Pancreas (tissue), 10 donors: ENCODE measurements at places on chromosomes 7 and 10. TPM values are rescaled to one million over a fixed set of nuclear protein-coding genes. Genes with fewer than 3 reads are reported as not detected.

DNA sequence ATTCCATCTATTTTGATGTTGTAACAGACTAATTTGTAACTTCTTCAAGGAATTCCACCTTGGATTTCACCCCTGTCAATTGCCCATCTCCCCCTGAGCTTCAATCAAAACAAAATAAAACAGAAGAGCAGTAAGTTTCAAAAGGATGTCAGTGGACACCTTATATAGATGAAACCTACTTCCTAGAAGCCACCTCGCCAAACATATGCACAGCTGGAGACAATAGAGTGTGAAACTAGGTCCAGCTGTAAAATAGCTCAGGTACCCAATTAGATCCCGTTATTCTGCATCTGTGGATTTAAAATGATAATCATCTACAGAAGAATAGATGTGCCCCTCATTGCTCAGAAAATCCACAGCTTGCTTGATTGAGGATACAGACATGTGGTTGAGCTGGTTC, 598.6 kb downstream of the SH2D4B start:
- no peak for DNase-seq

DNA sequence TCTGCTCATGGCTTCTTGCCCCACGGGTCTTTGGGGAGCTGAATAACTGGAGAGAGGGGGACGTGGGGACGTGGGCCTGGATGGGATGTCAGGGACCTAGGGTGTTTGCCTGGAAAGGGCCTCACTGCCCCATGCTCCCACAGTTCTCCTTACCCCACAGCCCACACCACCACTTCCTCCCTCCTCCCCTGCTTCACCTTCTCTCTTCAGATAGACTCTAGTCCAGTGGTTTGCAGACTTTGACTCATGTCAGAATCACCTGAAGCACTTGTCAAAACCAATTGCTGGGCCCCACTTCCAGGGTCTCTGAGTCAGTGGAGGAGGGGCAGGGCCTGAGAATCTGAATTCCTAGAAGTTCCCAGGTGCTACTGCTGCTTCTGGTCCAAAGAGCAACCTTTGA, 327.4 kb downstream of the RPS24 start:
- DNase-seq, result no peak

GRCh38 chr7:49771427-49772176, 1.8 kb upstream of the VWC2 start:
- DNase-seq, result no peak

- DNase-seq, result no peak
These were observed 865.9 kb downstream of the LRMDA start for GRCh38 chr10:76297358-76297757.

DNA sequence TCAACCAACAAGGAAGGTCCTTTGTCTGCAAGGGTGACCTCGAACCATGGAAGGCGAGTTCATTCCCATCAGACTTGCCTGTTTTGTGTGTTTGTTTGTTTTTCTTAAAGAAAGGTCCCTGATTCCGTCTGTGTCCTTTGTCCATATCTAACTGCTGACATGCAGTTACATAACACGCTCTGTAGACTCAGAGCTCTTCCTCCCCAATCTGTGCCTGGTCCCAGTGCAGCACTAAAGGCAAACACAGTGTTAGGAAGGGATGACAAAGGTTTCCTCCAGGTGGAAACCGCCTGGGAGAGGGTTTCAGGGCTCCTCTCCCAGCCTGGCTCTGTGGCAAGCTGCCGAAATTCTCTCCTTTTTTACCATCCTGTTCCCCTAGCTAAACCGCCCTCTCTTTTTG, 13.4 kb downstream of the JCAD start:
- DNase-seq, result no peak

The PIP gene
- not detected for total RNA-seq

The NPY4R2 gene
- total RNA-seq, result not detected

The SMKR1 gene
- 1.4 TPM for total RNA-seq

The AGAP9 gene
- 8.2 TPM for total RNA-seq

The SFRP5 gene
- total RNA-seq, result 69.2 TPM

The TFPI2 gene
- total RNA-seq, result 13.0 TPM
